ENCODE measurements at places on chromosomes 13 and 19.

DNA sequence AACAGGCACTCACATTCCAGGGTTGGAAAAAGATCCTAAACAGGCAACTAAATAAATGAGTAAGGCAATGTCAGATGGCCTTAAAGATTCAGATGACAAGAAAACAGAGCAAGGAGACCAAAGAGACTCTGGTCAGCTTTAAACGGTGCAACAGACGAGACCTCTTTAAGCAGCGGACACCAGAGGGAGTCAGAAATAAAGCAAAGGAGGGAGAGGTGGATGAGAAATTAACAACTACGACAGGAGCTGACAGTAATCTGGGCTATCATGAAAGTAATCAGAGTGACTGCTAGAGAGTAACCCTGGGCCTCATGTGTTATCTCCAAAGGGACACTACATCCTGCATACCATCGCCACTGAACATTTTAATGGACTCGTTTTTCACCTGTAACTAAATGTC lies 1.1 kb downstream of the ZNF550 start:
- no peak for DNase-seq

GRCh38 chr13:70043685-70044084 lies 63.9 kb upstream of the ATXN8OS start:
- DNase-seq, result no peak

GRCh38 chr13:27644302-27644701 lies 22.6 kb downstream of the POLR1D start:
- no peak for DNase-seq

- no peak for DNase-seq
These were observed 18.4 kb downstream of the PLD3 start for GRCh38 chr19:40366697-40367561.

DNA sequence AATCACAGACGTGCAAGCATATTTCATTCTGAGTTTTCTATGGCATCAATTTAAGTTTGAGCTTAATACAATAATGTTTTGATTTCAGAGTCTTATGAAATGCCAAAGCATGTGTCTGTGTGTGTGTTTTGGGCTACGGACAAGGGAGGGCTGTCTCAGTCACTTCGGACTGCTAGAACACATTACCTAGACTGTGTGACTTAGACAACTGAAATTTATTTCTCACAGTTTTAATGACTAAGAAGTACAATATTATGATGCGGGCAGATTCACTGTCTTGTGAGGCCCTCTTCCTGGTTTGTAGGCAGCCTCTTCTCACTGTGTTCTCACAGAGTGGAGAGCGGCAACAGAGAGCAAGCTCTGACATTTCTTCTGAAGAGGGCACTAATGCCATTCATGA lies 1202.0 kb downstream of the EFNB2 start:
- no peak for DNase-seq

DNA sequence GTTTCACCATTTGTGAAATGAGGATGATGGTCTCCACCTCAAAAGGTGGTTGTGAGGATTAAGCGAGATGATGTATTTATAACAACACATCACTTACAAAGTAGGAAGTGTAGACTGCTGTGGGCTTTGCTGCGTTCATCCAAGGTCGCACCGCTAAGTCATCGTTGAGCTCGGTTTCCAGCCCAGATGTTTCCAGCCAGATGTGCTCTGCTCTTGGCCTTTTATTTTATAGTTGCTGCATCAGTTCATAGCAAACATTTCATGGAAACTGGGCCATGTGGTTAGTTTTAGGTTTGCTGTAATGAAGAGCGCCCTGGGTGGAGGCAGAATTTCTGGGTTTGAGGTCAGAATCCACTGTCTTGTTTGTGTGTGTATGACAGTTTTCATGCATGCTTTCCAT lies 76.5 kb upstream of the RNF113B start:
- DNase-seq, result no peak

- DNase-seq, result no peak
These were observed 15.6 kb upstream of the HMGB1 start for GRCh38 chr13:30481241-30481760.

DNA sequence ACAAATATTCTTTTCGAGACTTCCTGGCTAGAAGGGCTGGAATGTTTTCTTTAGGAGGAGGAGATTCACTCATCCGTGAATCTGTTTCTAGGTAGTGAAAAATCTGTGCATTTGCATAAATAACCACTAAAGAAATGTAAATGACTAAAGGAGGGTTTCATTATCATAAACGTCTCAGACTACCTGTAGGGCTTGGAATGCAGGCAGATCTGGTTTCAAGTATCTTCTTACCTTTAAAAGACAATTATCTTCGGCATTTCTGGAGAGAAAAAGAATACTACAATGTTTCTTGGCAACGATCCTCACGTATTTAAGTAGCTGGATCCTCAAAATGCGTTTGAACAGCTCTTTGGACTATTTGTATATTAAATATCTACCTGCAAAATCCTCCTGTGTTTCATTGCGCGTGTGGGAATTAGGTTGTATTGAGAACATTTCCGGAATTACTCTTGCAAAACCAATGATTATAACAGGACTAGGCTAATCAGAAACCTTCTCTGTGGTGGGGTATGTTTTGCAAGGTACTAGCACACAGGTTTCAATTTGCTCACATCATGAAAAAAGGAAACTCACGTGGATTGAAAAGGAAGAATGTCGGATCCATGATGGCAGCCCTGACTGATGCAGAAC lies 291.1 kb upstream of the ARGLU1 start:
- DNase-seq, result no peak

DNA sequence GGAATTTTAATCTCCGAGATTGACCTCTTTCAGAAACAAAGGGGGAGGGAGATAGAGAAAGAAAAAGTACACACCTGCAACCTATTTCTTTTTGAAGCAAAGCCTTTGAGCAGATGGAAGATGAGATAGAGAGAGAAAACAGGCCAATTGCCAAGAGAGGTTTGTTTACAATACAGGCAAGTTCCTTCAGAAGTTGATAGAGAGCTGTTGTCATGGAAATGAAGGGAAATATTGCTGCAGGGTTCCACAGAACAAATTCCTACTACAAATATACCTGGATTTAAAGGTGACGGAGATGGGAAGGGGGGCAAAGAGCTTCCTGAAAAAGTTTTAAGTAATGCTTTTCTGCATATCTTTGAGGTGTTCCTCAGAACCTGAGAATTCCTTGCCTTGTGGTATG lies 388.4 kb downstream of the NDFIP2 start:
- DNase-seq, result no peak

GRCh38 chr13:75480671-75481175 lies 1.2 kb downstream of the TBC1D4 start:
- DNase-seq, result no peak

DNA sequence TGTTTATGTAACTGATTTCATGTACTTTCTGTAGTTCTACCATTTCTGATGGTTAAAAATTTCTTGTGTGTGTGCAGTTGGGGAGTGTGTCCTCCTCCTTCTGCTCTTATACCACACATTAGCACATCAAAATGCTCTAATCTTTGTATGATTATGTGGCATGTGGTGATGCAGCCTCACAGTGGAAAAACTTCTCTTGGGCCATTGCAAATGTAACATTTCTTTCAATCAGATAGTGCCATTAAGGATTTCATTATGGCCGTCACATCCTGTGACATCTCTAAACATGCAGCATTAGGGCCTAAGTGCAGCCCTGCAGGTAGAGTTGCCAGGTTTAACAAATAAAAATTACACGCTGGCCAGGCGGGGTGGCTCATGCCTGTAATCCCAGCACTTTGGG lies 24.9 kb upstream of the ALOX5AP start:
- no peak for DNase-seq

GRCh38 chr13:61146158-61146557 lies 269.5 kb downstream of the PCDH20 start:
- DNase-seq, result no peak

DNA sequence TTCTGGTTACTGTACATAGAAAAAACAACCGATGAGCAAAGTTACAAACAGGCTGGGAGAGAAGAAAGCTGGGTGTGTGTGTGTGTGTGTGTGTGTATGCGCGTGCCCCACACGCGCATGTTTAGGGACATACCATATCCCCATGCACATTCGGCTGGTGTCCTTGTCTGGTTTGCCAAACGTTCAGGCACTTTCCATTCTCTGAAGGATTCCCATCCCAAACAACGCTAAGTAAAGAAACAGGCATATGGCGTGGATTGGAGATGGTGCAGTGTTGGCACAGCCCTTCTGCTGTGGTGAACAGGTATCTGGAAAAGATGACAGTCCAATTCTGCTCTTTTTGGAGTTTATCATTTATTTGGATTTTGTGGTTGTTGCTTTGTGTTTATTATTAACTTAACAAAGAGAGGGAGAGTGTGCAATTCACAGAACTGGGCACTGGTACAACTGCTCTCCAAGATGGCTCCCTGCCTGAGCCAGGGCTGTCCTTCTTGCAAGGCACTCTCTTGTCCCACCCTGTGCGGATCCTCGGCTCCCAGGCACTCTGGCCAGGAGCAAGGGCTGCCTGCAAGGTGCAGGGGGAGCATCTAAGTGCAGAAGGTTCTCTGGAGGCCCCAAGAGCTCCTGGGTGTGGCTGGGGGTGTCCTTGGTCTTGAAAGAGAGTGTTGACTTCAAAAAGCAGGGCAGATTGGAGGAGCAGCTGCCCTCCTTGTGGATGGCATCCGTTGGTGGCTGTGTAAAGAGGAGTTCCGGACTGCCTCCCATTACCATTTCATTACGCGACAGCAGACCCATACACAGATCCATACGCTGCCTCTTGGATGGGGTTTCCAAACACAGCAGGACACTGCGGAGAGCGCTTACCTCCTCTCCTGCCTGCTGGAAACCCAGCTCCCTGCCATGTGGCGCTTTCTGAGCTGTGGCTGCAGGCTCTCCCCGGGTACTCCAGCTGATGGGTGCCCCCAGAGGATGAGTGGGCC lies 263.1 kb downstream of the ZNF536 start:
- no peak for DNase-seq

DNA sequence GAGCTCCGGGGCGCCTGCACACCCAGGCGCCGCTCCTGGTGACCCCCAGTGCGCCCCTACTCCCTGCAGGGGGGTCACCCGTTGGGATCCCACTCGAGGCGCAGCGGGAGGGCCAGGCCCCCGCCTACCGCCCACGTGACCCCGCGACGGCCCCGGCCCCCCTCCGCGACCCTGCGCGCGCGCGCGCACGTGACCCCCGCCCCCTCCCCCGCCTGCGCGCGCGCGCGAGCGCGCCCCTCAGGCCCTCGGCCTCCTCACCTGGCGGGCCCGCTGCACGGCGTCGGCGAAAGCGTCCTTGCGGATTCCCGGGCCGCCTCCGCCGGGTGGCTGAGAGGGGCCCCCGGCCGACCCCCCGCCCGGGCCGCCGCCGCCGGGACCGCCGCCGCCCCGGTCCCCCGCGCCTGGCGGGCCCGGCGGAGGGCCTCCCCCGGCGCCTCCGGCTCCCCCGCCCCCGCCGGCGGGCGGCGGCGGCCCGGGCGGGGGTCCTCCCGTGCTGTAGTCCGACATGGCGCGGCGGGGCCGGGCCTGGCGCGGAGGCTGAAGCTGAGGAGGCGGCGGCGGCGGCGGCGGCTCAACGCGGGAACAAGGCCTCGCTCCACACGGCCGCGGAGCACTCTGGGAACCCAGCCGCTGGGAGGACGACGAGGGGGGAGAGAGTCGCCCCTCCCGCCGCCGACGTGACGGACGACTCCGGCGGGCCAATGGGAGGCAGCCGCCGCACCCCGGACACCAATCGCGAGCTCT lies at the start of gene KHSRP:
TSS of gene KHSRP (minus strand) at position 617 of the 744 bp plus-strand sequence. CDS start at position 507, 110 bp downstream.
- DNase-seq, result peak; percentile 47

- DNase-seq, result no peak
These were observed 5.3 kb downstream of the GPC6 start for GRCh38 chr13:93231867-93232266.

- no peak for DNase-seq
These were observed 108.2 kb upstream of the WASF3 start for GRCh38 chr13:26449063-26449848.

DNA sequence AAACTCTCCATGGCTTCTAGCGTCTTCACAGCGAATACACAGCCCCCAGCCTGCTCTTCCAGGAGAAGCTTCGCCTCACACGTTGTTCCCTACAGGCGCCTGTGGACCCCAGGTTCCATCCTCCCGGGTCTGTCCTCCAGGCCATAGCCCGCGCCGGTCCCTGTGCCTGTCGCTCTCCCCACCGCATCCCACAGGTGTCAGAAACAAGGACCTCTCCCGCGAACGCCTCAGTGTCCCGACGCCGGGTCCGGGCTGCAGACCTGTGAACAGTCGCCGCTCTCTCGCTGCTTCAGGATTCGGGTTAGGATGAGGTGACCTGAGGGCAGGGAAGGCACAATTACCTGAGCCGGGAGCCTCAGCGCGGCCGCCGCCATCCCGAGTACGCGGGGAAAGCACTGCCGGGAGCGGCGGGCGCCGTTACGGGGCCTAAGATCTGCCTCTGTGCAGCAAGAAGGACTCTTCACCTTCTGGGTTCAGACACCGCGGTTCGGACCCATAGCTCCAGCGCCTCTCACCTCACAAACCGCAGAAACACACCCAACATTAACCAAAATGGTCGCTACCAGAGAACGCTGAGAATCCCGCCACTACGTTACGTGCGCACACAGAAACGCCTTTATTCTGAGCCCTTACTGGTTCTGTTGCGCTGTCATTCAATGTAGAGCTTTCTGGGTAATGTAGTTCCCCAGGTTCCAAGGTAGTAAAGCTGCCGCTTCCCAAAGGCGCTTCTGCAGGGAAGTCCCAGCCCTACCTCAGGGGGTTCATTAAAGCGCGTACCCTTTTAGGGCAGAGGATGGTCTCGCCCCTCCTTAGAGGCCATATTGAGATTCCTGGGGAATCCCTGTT lies at the start of gene ZNF418:
TSS of gene ZNF418 (minus strand) at position 583 of the 846 bp plus-strand sequence. CDS start 1,580 bp downstream, outside the sequence.
- no peak for DNase-seq

DNA sequence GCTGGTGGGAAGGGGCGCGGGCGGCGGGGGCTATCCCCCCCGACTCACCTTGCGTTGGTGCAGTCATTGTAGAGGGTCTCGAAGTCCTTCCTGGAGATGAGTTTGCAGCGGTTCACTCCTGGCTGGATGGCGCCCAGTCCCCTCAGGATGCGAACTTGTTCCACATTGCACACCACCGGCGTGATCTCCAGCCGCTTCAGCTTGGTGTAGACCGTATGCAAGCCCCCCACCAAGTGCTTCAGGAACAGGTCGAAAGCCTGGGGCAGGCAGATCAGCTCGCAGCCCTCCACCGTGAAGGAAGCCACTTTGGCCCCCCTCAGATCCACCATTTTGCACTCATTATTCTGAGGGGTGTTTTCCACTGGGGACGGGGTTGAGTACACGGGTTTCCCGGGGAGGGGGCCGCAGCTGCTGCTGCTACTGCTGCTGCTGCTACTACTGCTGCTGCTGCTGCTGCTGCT lies 1.1 kb downstream of the DACH1 start:
- no peak for DNase-seq

DNA sequence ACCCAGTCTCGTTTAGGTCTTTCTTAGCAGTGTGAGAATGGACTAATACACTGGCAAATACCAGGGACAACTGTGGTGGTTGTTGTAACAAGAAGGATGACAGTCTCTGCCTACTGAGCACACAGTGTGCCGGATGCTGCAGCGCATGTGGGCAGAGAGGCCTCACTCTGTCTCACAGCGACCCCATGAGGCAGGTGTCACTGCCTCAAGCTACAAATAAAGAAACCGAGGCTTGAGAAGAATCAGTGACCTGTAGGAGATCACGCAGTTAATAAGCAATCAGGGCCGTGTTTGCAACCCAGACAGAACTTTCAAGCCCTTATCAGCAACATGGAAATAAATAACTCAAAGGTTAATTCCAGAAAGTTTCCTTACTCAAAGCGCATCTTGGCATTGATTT lies 40.5 kb upstream of the GAS6 start:
- no peak for DNase-seq

Measured in T-helper 1 cell (primary cell).